ENCODE measurements at places on chromosomes 4 and X.

- DNase-seq, result no peak
These were observed 7.7 kb downstream of the CCNQ start for GRCh38 chrX:153590961-153591956.

GRCh38 chr4:53559021-53559620 lies 32.2 kb downstream of the LNX1 start:
- no peak for DNase-seq

DNA sequence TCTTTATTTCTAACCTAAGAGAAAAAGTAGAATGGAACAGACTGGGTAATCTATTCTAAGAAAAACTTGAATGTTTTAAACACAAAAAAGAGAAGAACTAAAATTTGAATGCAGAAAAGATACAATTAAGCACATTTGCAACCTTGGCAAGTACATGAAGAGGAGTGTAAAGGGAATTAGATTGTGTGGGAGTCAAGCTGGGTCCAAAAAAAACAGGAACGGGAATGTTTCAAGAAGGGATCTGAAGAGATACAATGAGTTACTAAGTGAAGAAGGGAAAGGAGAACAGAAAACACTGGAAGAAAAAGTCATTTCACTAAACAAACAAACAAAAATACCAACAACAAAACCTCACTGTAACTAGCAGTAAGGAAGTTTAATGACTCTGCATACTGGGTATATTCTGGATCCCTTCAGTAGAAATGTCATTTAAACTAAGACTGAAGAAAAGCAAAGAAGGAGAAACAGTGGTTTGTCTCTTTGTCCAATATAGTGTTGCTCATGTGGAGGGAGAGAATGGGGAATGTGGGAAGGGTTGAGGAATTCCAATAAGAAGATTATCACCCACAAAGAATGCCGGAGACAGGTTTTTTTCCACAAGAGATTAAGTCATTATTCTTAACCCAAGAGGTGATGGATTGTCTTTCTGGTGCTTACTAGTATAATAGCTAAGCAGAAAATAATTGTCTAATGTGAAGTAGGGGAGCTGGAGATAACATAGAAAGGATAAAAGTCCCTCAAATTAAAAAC lies 50.4 kb upstream of the PTPN13 start:
- DNase-seq, result no peak

DNA sequence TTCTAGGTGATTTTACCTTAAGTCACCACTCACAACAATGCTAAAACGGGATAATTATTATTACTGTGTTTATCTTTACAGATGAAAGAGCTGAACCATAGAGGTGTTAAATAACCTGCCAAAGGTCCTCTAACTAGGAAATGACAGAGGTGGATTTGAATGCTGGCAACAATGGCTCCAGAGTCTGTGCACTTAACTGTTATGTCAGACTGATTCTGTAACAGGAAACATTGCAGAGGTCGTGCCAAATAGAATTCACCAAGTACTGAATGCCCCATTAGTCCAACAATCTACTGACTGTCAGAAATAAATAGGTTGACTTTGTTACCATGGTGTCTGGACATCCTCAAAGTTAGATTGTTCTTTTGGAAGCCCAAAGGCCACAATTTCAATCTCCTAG lies 20.9 kb upstream of the USP27X start:
- DNase-seq, result no peak

- no peak for DNase-seq
These were observed 615 bp downstream of the CACNA1F start for GRCh38 chrX:49232525-49232924.

- DNase-seq, result peak; percentile 77
These were observed 1.8 kb downstream of the MAML3 start for GRCh38 chr4:140152013-140152703.

DNA sequence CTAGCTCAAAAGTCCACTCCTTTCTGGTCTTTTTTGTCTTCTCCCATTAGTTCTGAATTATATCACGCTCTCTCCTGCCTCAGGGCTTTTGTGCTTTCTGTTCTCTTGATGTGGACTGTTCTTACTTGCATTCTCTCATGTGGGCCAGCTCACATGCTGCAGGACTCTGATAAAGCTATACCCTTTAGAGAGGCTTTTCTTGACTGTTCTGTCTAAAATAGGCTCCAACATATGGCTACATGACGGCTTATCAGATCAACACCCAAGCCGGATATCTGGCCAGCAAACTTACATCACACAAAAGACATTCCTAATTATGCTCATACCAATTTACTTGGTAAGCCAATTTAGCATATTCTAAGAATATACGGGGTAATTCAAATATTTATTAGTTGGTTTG lies 1494.5 kb downstream of the TECRL start:
- no peak for DNase-seq

- DNase-seq, result no peak
These were observed 86.9 kb upstream of the NWD2 start for GRCh38 chr4:37157476-37158167.

DNA sequence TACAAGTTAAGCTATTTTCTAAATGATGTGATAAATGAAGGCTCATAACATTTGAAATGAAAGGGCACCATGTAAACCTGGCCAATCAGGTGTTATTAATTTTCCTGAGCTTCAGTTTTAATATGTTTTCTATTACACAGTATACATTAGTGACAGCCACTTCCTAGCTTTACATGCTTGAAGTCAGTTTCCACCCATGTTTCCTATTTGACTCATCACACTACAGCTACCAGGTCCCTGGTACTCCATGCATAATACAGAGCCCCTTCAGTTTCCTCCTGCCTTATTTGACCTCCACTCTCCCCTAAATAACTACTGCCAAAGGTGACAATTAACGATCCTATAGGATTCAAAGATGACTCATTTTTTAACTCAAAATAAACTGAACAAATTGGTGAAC lies 18.3 kb downstream of the ZNF518B start:
- no peak for DNase-seq

DNA sequence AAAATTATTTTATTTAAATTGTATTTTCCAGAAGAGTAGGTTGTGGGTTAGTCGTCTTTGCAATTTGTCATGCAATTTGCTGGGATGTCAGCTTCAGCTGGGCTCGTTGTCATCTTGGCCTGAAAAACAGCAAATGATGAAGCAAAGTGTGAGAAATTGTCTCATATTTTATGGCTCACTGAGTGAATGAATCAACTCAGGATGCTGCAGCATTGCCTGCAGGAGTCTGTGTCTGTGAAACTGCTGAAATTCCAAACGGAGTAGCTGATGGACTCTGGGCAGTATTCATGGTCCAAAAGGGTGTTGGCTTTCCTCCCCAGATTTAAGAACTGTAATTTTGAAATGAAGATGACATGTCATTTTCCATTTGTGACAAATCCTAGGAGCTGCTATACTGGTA lies 37.2 kb downstream of the CXCL8 start:
- DNase-seq, result no peak

- DNase-seq, result no peak
These were observed 1.7 kb downstream of the NUDT10 start for GRCh38 chrX:51334276-51334675.

GRCh38 chr4:137651128-137651527 lies 118.8 kb upstream of the PCDH18 start:
- DNase-seq, result no peak

DNA sequence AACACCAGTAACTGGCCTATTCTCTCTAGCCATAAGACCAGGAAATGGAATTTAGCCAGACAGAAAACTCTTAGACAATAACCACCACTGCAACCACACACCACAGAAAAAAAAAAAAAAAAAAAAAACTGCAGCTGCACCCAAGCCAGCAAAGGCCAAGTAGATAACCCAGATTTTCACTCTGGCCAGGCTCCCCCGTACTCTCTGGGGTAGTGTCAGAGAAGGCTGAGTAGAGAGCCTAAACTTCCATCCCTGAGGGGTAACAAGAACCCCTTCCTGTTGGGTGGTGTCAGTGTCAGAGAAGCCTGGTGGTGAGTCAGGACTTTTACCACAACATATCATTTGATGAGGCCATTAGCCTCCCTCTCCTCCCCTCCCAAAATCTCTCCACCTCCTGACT lies 5.6 kb upstream of the DLG3 start:
- no peak for DNase-seq

DNA sequence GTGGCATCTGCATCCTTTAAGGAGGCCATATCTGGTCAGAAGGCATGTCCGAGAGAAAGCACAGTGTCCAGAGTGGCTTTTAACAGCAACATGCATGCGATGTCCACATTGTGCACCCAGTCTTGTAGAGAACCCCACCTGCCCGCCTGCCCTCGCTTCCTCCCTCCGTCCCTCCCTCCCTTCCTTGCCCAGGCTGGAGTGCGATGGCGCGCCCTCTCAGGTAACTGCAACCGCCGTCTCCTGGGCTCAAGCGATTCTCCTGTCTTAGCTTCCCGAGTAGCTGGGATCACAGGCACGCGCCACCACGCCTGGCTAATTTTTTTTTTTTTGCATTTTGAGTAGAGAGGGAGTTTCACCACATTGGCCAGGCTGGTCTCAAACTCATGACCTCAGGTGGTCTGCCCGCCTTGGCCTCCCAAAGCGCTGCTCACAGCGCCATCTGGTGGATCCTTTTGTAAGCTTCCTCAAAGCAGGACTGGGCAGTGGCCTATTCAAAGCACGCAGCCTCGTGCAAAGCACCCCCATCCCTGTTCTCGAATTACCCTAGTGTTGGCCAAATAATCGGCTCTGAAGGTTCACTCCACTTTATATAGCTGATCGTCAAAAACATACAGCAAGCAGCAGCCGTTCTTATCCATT lies 15.0 kb downstream of the BRCC3 start:
- DNase-seq, result peak; percentile 12

DNA sequence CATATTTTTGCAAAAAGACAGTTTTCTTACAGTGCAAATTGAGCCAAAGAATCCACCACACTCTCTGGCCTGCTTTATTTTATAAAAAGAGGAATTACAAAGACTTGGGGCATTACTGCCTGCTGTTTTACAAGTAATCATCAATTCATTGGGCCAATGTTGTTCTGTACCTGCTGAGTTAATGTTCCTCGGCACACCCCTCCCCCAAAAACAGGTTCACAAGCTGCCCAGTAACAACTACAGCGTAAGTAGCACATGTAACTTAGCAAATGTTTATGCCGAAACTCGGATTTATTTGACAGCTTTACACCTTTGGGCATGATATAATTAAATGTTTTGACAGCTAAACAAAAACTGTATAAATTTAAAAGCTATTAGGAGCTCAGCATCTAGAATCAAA lies 214.6 kb upstream of the MAB21L2 start:
- DNase-seq, result peak; percentile 66

GRCh38 chr4:145907812-145908211 lies 30.8 kb downstream of the ZNF827 start:
- no peak for DNase-seq

DNA sequence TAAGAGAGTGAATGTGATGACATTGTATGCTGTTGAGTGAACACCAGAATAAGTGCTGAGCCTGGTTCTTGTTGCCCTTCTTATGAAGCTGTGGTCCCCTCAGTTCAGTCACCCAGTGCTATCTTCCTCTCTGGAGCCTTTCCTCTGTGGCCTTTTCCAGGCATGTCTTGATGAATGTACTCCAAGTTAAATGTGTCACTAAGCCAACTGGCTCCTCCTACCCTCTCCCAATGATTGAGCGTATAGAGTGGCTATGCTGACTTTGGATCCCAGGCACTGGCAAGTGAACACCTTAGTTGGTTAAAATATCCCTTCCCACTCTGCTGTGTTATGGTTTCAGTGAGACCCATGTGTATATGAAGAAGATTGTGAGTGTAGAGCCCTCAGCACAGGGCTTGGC lies 134.1 kb upstream of the MAMLD1 start:
- DNase-seq, result no peak

GRCh38 chr4:65943076-65943475 lies 272.8 kb upstream of the EPHA5 start:
- DNase-seq, result no peak

- DNase-seq, result peak; percentile 68
These were observed 19.5 kb downstream of the ZNF275 start for GRCh38 chrX:153353416-153353815.

GRCh38 chr4:140162596-140162995 lies 8.6 kb upstream of the MAML3 start:
- DNase-seq, result no peak

DNA sequence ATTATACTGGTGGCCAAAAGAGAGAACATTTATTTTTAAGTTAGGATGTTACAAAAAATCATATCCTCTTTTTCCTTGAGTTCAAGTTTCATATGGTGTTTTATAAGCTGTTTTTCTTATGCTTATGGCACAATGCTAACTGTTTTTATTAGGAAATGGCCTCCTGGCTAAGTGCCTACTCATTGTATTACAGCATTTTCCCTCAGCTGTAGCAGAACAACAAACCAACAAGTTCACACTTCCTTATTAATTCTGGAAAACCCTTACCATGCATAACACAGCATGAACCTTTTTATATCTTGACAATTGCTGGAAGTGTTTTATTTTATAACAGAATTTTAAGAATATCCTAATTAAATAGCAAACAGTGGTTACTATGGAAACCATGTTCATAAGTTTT lies 165.8 kb downstream of the GASK1B start:
- no peak for DNase-seq

DNA sequence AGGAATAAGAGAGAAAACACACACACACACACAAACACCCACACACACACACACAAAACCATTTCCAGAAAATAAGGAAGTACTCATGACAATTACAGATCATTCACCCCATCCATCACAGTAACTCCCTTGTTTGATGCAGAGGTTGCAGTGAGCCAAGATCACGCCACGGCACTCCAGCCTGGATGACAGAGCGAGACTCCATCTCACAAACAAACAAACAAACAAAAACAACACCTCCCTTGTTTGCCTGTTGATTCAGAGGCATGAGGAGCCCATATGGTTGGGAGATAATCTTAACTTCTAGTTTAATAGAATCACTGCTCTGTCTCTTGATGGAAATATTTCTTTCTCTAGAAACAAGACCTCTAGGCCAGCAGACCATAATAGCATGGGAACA lies 2043.5 kb upstream of the AGA start:
- no peak for DNase-seq

GRCh38 chr4:142984871-142985585 lies 138.9 kb upstream of the INPP4B start:
- no peak for DNase-seq

DNA sequence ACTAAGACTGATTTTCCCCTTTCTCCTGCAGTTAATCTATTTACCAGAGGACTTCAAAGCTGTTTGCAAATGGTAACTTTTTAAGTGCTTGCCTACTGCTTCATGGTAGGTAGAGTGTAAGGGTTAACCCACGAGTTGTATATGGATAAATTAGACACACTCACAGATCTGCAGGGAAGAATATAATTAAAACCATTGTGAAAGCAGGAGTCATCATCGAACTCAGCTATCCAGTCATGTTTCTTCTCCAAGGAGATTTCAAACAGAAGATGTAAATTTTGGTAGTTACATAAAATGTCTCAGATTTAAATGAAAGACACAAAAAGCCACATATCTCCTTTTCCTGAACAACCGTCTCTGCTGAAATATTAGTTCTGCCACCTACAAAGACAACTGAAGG lies 549 bp upstream of the XG start:
- no peak for DNase-seq

DNA sequence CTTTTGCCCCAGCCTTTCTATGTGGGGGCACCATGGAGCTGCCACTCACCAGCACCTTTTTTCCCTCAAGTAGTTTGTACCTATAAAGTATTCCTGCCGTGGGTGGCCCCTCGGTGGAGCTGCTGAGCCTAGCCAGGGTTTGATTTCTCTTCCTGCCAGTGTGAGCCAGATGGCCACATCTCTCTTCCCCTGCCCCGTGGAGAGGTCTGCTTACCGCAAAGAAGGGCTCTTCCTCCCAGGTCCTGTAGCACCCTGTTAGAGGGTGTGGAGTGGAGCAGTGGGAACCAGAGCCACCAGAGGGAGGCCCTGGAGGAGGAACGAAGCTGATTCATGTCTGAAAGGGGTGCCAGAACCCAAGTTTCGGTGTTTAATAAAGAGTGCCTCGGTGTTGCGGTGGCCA lies 95.4 kb downstream of the PTTG2 start:
- no peak for DNase-seq
